Stimulated activated CD4-positive, alpha-beta T cell treated with anti-CD3 and anti-CD28 coated beads, TNF-alpha, amount 100 ng/mL, for 24 hours (primary cell): ENCODE measurements at places on chromosomes 3 and 15.

DNA sequence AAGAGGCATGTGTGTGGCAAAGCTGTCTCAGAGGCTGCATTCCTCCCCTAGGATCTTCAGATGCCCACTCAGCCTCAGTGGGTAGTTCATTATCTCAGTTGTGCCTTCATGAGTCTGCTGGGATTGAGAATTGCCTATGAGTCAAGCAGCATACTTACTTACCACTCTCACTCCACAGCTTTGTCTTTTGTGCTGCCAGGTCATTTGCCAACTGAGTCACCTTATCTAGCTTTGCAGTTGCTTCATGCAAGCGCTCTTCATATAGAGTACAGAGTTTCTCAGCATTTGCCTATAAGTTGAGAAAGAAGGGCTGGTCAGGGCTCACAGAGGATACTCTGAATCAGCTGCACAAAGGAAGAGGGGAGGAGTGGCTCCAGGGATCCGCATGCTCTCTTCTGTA, 89.5 kb downstream of the MYH15 start:
- no peak for DNase-seq

GRCh38 chr3:72786668-72787067, 61.6 kb downstream of the SHQ1 start:
- no peak for DNase-seq

DNA sequence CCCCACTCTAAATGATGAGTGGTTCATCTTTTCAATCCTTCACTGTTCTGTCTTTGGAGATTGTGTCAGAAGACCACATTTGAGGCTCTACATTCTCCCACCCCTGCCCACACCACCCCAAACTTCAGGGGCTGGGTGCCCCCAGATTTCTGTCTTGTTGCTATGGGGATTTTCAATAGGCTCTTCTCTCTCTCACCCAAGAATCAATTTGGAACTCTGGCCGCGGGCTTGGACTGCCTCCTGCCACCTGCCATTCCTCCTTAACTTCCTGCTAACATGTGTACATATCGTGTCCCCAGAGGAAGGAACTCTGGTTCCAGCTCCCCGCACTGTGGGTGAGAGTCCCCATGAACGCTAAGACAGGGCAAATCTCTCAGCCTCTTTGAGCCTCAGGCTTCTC, 67.4 kb upstream of the LARS2 start:
- DNase-seq: no peak

- no peak for DNase-seq
These were observed 70.0 kb upstream of the CCDC39 start for GRCh38 chr3:180749322-180749721.

DNA sequence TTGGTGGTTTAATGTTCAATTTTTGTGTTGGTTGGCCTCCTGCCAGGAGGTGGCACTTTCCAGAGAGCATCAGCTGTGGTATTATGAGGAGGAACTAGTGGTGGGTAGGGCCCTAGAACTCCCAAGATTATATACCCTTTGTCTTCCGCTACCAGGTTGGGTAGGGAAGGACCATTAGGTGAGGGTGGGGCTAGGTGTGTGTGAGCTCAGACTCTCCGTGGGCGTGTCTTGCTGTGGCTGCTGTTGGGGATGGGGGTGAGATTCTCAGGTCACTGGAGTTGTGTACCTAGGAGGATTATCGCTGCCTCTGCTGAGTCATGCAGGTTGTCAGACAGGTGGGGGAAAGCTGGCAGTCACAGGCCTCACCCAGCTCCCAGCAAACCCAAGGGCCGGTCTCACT, 187.1 kb downstream of the DPH6 start:
- no peak for DNase-seq

GRCh38 chr15:93179072-93179471, 90.1 kb upstream of the RGMA start:
- no peak for DNase-seq

GRCh38 chr15:76846782-76847181, 58.4 kb downstream of the SCAPER start:
- no peak for DNase-seq

DNA sequence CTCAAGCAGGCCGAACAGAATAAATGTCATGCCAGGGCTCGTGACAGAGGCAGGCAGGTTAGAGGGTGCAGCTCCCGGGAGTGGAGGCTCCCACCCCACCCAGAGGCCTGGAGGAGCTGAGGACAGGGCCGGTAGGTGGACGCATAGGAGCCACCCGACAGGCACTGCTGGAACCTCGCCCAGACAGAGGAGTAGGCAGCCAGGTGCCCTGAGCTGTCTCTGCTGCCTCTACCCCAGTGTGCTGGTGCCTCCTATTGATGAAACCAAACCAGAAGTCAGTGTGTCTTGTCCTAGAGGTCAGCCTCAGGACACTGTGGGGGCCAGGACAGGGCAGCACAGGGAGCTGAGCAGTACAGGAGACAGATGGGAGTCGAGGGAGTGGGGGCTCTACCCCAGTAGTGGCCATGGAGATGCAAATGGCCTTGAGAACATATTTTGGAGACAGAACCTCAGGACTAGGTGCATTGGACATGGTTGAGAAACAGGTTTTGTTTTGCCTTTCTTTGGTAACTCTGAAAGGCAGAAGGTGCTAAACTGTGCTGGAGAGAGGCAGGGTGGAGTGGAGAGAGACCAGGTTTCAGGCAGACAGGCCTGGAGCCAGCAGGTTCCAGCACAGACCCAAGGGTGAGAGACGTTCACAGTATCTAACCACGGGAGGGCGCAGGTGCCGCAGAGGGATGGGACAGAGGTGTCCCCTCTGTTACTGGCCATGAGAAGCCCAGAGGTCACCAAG, 15.4 kb upstream of the KLF15 start:
- DNase-seq: no peak

- no peak for DNase-seq
These were observed 84.9 kb downstream of the MEIS2 start for GRCh38 chr15:37015451-37015850.

- no peak for DNase-seq
These were observed 37.6 kb upstream of the RHCG start for GRCh38 chr15:89533861-89534544.

DNA sequence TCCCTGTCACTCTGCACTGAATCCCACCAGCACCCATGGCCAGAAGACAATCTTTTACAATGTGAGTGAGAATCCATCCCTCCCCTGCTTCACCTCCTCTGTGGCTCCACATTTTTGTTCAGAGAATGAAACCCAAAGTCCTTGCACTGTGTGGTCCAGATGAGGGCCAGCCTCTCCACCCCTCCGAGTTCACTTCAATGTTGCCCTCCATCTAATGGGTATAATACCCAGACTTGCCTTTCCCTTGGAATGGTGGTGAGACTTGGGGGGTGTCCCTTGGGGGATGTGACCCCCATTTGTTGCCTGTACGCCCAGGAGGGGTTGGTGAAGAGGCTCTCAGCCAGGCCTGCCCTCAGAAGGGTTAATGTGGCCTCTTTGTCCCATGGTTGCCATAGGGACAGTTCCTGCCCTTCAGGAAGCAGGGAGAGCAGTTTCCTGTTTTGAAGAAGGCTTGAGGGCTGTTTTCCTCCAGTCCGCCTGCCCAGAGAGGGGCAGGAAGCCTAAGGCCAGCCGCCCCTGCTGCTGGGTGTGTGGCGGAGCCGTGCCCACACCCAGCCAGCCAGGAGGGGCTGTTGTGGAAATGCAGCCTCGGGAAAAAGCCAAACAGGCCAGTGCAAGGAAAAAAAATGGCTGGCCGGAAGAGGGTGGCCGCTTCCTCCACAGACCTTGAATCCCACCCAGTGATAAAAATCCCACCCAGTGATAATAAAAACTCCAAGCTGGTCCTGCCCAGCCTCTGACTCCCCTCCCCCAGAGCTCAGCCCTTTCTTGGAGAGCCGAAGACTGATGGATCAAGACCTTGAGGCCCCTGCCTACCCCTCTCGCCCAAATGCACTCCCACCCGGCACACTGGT, 14.6 kb upstream of the FGD5 start:
- DNase-seq: no peak

DNA sequence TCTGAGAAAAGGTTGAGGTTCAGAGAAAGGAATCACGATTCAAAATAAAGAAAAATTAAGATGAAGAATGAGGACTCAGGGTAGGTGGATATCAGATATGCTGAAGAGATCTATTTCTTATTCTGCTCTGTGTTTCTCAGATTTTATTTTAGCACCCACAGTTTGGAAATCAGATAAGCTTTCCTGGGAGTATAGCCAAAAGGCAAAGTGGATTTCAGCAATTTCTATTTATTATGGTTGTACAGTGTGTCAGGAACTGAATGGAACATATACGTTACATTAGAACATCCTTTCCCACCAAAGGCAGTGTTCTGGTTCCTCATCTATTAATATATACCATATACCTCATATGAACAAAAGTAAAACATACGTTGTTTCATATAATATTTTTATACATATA, 18.9 kb downstream of the PEX5L start:
- DNase-seq: no peak

GRCh38 chr3:14472471-14473351, 67.4 kb downstream of the GRIP2 start:
- DNase-seq: no peak

DNA sequence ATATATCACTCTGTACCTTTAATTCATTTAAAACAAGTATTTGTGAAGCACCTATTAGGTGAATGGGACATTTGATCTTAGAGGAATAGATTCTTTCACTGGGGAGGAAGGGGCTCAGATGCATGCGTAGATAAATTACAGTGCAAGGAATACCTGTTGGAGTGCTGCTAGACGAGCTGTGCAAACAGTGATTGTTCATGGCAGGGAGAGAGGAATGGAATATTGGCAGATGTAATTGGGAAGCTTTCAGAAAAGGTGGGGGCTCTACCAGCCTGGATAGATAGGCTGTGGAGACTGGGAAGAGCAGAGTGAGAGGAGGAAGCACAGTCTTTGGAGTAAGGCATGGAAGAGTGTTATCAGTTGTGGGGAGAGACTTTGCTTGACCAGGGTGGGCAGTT, 116.8 kb downstream of the AKAP13 start:
- no peak for DNase-seq

DNA sequence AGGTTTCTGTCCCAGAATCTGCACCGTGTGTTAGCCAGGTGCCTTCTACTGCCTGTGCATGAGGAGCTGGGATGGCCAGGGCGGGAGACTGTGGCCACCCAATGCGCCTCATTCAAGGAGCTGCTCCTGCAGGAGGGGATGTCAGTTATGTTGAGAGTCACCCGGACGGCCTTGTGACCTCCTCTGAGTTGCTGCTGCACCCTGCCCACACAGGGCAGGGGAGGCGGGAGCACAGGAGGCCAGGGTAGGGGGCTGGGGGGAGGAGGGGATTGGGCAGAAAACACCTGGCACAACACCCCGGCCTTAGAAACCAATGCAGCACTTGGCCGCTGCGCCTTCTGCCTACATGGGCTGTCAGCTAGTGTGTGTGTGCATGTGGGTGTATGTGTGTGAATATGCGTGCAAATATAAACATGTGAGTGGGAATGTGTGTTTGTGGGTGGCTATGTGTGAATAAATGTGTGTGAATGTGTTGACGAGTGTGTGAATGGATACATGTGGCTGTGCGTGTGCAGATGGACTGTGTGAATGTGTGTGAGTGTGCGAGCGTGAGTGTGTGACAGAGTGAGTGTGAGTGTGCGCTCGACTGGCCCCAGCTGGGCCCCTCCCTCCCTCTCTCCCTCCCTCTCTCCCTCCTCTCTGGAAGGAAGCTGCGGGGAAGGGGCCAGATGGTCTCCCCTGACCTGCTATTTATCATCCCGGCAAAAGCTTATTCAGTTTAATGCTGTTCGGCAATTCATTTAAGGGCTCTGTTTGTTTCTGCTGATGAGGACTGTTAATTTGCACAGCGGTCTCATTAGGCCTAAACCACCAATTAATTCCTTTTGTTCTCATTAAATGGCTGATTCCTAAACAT, 106.9 kb downstream of the TLE3 start:
- DNase-seq: no peak

- no peak for DNase-seq
These were observed 35.3 kb downstream of the MKRN2 start for GRCh38 chr3:12591997-12592715.

DNA sequence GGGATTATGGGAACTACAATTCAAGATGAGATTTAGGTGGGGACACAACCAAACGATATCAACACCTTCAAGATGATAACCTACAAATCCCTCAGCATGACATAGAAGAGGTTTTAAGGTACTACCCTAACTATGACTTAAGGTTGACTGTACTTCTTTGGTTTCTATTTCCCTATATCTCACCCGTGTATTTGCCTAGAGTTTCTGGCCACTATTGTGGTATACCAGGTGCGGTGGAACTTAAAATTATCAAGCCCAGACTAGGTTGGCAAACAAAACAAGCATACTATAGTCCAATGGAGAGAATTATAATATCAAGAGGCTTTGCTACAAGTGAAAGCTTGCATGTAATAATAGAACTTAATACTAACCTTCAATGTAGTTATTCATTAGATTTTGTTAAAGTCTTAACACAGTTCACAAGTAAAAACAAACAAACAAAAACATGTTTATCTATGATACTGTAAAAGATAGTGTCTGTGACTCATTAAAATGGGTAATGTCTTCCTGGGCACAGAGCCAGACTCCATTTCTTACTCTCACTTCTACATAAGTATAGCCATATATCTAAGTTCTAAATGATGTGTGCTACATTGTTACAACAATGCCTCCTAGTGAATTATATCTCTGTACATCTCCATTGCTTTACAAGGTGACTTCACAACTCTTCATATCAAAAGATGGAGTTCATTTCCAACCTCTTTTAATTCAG, 479.1 kb downstream of the ZBBX start:
- no peak for DNase-seq

DNA sequence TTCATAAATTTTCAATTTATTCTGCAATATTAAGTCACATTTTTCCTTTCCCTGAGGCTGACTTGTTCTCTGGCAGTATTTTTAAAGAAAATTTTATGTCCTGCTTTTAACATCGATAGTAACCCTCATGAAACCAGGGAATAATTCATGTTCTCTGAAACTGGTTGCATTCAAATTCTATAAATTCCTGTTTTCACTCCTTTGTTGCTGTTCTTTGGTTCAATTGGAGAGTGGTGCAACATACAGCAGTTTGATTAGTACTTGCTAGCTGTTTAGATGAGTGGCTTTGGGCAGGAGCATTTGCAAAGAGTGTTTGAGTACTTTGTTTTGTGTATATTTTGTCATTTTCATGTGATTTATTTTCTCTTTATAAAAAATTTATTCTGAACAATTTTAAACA, 19.2 kb downstream of the ZIC1 start:
- no peak for DNase-seq

DNA sequence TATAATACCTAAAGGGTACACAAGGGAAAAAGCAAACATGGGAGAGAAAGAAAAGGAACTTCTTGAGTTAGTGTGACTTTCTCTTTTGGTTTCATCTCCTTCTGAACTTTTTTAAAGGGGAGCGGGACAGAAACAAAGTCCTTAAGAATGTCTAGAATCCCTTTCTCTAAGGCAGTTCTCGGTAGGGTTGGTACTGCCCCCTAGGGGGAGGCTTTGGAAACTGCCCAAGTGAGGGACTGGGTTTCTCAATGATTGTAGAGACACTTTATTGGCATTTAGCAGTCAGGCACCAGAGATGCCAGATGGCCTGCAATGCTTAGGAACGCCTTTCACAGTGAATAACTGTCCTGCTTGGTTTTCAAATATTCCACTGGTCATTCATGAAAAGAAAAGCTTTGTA, 172.7 kb downstream of the WDR72 start:
- no peak for DNase-seq

DNA sequence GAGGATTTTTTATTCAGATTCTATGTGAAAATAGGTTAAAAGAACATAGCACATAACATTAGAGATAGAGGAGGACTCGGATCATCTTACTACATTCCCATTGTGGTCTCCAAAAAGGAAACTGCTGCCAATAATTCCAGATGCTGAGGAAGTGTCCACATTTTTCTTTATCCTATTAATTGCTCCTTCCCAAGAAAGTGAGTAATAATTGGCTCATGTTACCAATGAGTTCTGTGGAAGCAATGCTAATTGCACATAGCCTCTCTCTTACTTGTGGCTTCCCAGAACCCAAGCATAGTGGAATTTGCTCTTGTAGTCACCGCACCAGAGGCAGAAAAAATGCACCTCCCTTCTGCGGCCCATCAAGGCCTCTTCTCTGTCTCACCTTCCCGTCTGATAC, 208.4 kb downstream of the PLOD2 start:
- DNase-seq: no peak
